ENCODE measurements at places on chromosomes 3 and 15.

GRCh38 chr3:49785565-49786356 is 581 bp downstream of the IP6K1 start:
- DNase-seq = peak; percentile 57

DNA sequence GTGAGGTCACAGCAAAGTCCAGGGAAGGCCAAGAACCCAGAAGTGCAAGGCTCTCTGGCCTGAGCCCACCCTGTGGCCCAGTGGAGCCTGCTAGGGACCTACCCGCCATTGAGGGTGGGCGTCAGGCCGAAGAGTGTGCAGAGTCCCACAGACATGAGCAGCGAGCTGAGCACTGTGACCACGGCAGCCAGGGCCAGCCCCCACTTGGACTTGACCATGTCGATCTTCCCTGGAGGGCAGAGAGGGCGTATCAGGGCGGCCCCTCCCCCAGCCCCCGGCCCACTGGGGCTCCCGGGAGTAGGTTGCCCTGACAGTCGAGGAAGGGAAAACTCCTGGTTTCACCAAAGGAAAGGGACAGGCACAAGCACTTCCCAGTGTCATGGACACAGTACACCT is 44.6 kb downstream of the PTPN23 start:
- no peak for DNase-seq

DNA sequence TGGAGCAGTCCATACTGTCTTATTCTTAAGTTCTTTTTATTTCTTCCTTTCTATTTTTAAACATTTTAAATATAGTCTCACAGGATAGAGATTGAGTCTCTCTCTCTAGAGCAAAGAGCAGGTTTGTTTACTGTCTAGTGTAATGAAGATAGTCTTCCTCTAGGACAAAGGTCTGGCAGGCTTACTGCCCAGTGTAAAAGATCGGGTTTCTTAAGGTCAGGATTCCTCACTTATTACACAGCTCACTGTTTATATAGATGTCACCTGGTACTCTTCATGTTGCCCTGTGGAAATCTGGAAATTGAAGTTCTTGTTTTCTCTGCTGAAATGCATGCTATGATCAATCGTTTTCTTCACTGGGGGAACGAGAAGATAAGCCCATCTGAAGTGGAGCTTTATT is 76.0 kb downstream of the ZBBX start:
- DNase-seq = peak; percentile 17

DNA sequence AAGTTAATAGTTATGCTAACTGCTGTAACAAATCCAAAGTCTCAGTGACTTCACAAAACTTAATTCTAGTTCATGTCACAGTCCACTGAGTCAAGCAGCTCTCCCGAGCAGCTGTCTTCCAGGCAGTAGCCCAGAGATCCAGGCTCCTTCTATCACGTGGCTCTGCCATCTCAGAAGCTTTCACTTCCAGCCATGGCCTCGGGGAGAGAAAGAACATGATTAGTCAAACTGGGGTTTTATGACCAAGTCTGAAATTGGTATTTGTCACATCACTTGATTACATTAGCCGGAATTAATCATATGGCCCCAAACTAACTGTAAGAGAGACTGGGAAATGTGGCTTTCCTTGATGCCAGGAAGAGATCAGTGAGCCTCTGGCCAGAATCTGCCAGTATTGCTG is 70.2 kb upstream of the DGKG start:
- no peak for DNase-seq

DNA sequence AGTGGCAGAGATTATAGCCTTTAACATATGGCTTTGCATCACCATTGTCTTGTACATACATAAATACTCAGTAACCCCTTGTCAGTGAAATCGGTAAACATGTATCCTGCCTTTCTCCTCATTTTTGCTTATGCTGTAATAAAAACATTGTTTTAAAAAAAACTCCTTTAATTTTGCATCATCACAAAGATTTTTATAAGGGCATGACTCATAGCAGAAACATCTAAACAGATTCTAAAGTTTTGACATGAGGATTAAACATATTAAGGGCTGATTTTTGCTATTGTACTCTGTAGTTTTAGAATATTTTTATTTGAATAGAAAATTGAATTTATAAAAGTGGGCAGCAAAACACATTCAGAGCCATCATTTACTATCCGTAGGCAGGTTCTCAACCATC is 275.9 kb downstream of the ZIC4 start:
- DNase-seq = no peak

DNA sequence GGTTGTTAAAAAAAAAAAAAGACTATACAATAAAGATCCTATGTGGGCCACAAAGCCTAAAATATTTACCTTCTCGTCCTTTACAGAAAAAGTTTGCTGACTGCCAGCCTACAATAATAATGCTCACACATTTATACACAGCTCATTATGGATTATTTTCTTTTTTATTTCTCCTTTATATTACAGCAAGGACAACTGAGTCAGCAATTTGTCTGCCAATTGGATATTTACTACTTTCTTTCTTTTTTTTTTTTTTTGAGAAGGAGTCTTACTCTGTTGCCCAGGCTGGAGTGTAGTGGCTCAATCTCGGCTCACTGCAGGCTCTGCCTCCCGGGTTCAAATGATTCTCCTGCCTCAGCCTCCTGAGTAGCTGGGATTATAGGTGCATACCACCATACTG is 142.2 kb downstream of the EBLN2 start:
- DNase-seq = no peak

GRCh38 chr15:74193905-74194304 is 8.7 kb downstream of the STRA6 start:
- DNase-seq = no peak

GRCh38 chr3:179565496-179565895 is 2.8 kb downstream of the ACTL6A start:
- DNase-seq = no peak

DNA sequence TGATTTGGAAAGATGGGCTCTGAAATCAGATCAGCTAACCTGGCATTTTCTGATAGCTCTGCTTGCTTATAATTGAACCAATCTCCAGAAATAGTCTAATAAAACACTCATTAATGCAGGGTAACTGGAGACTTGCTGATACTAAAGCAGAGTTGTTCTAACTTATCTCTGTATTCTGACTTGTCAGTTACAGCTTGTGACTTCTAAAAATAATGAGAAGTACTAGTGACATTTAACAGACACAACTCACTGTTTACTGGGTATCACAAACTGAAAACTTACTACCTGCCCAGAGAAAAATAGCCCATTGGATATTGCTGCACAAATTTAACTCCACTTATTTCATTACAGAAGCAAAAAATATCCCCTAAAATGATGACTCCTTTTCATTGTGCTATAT is 24.0 kb upstream of the TRPM7 start:
- DNase-seq = no peak

DNA sequence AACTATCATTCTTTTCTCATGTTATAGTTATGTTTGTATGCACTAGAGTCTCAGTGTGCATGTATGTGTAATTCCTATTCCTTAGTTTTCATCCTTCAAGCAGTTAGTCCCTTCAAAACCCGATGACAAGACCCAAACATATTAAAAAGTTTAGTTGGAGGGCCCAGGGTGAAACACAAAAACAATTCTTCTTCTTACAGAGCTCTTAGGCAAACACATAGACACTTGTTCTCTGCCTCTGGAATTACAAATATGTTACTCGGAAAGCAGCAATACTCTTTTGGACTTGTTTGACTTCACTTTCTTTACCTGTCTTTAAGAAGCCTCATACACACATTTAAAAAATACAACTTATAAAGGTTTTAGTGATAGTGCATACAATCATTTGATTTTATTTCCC is 763 bp upstream of the CNTN6 start:
- no peak for DNase-seq

- peak; percentile 53 for DNase-seq
Observed at GRCh38 chr3:25002052-25002451, 426.0 kb upstream of the RARB start.

GRCh38 chr15:89067751-89068150 is 20.5 kb upstream of the ABHD2 start:
- DNase-seq = no peak

GRCh38 chr15:72130272-72130671 is 12.1 kb downstream of the SENP8 start:
- no peak for DNase-seq

GRCh38 chr3:30180310-30181177 is 425.9 kb upstream of the TGFBR2 start:
- DNase-seq = no peak

- no peak for DNase-seq
Observed at GRCh38 chr3:17469520-17469919, 272.9 kb downstream of the TBC1D5 start.

DNA sequence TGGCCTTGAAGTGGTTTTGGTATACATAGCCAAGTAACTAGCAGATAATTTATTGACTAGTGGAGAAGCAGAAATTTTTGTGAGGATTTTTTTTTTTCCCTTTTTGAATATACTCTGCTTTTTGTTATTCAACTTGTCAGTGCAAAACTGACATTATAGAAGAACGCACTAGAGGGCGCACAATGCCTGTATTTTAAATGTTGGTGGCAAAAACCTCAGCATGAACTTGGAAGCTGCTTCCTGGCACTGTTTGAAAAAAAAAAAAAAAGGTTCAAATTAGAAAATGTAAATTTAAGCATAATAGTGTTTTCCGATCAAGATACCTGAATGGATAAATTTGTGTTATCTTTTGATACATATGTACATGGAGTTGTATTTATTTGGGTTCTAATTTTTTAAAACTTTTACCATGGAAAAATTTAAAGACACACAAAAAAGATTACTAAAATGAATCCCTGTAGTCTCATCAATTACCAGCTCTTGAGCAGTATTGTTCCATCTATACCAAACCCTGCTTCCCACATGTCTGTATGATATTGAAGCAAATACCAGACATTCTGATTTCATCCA is 56.0 kb downstream of the SLC25A26 start:
- peak; percentile 79 for DNase-seq

GRCh38 chr3:133368371-133369067 is 31.3 kb upstream of the BFSP2 start:
- no peak for DNase-seq

GRCh38 chr15:74242441-74243185 is 6.5 kb downstream of the CCDC33 start:
- DNase-seq = peak; percentile 42

DNA sequence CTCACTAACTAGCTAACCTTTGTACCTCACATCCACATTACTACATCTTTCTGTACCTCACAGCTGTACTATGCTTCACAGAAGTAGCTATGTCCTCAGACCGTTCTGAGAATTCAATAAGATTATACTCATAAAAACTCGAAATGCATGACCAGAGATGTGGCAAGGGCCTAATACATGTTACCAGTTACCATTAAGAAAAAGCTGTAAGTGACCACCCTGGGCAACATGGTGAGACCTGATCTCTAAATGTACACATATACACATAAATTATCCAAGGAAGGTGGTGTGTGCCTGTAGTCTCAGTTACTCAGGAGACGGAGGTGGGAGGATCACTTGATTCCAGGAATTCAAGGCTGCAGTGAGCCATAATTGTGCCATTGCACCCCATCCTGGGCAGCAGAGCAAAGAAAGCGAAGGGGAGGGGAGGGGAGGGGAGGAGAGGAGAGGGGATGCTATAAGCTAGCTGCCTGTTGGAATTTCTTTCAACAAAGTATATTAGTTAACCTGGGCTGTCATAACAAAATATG is 482.6 kb upstream of the ZNF717 start:
- no peak for DNase-seq

GRCh38 chr15:94970096-94970495 is 738.7 kb downstream of the MCTP2 start:
- no peak for DNase-seq

- DNase-seq = no peak
Observed at GRCh38 chr15:100043692-100044091, 298.1 kb downstream of the ADAMTS17 start.

GRCh38 chr3:42999632-43000031 is 20.5 kb downstream of the GASK1A start:
- DNase-seq = no peak

DNA sequence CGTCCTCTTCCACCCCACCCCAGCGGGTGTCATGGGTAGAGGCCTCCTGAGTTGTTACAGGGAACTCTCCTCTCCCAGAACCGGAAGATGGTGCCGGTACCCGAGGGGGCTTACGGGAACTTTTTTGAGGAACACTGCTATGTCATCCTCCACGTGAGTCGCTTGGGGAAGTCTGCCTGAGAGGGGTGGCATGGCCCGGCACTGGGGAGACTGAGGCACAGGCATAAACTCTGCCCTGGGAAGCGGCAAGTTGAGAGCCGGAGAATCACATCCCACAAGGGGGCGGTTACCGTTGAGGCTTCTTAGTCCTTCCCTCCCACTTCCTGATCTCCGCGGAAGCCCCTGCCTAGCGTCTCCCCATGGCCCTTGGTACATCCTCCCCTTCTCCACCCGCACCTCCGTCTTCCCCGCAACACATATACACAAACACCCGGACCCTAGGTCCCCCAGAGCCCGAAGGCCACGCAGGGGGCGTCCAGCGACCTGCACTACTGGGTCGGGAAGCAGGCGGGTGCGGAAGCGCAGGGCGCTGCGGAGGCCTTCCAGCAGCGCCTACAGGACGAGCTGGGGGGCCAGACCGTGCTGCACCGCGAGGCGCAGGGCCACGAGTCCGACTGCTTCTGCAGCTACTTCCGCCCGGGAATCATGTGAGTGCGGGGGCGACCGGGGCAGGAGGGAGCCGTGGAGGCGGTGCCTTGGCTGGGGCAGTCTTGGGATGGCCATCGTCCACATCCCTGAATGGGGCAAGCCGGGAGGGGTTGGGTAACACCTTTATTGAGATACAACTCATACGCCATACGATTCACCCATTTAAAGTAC is 3.4 kb downstream of the VILL start:
- peak; percentile 78 for DNase-seq

GRCh38 chr3:79973917-79974595 is 206.3 kb upstream of the ROBO1 start:
- DNase-seq = no peak

- DNase-seq = no peak
Observed at GRCh38 chr15:51255533-51255932, 82.9 kb downstream of the CYP19A1 start.

GRCh38 chr3:166473501-166473900 is 636.3 kb upstream of the BCHE start:
- no peak for DNase-seq

- DNase-seq = no peak
Observed at GRCh38 chr15:80936288-80937078, 53.1 kb downstream of the MESD start.
